CD4-positive, alpha-beta T cell treated with Interferon gamma for 1 hour (primary cell): ENCODE measurements at places on chromosomes 1 and 21.

GRCh38 chr1:33005838-33006421, 30.8 kb downstream of the AK2 start:
- no peak for DNase-seq

GRCh38 chr1:17359031-17359430, 13.0 kb upstream of the PADI6 start:
- DNase-seq = no peak

- no peak for DNase-seq
Measured at GRCh38 chr1:67824766-67825165, 8.5 kb downstream of the GNG12 start.

- DNase-seq = peak; percentile 76
Measured at GRCh38 chr1:198678301-198678836, 39.5 kb downstream of the PTPRC start.

DNA sequence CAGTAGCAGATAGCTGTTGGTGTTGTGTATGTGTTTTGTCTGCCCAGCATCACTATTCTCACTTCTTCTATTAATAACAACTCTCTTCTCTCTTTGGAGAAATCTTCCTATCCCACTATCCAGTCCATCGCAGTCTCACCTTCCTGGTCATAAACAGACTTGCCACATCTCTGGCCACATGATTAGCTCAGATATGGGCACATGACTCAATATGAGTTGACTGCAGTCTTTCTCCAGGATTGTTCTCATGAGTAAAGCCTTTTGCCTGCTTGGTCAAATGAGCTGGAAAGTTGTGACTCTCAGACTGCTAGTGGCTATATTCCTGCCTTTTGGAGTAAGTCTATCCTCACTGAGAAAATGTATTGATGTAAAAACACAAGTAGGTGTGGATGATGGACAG, 32.9 kb upstream of the TADA1 start:
- no peak for DNase-seq

GRCh38 chr1:204407295-204407971, 4.2 kb downstream of the PPP1R15B start:
- DNase-seq = no peak

DNA sequence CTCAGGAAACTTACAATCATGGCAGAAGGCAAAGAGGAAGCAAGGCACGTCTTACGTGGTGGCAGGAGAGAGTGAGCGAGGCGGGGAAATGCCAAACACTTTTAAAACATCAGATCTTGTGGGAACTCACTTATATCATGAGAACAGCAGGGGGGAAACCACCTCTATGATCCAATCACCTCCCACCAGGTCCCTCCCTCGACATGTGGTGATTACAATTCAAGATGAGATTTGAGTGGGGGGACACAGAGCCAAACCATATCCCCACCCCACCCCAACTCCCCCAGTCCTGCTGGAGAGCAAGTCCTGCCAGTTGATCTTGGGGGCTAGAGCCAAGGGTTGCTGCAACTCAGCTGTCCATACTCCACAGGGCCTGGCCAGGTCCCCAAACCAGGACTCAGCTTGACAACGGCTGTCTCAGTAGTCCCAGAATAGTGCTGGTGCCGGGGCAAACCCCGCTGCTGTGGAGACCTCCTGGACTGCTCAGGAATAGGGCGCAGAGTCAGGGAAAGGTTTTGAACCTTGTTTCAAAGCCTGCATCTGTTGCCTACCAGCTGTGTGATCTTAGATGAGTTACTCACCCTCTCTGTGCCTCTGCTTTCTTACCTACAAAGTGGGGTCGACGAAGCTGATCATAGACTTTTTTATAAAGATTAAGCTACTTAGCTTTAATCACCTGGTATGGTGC, 79.5 kb downstream of the STUM start:
- DNase-seq = no peak

DNA sequence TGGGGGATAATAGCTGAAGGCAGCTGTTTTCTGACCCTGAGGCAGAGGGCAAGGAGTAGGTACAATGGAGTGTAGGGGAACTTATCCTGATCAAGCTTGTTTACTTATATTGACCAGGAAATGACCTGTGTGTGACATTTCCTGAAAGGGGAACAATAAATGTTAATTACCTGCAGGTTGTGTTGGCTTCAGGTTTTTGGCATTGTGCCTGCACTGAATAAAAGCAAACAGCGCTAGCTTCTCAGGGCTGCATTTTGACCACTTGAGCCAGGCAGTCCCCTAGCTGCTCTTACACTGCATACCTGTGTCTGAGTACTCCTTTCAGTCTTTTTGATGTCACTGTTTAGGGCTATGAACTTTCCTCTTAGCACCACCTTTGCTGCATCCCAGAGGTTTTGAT, 40.6 kb downstream of the DRAM2 start:
- DNase-seq = no peak

- DNase-seq = no peak
Measured at GRCh38 chr1:209454340-209454994, 129.0 kb upstream of the CAMK1G start.

- no peak for DNase-seq
Measured at GRCh38 chr1:235068158-235069121, 60.2 kb downstream of the TOMM20 start.

DNA sequence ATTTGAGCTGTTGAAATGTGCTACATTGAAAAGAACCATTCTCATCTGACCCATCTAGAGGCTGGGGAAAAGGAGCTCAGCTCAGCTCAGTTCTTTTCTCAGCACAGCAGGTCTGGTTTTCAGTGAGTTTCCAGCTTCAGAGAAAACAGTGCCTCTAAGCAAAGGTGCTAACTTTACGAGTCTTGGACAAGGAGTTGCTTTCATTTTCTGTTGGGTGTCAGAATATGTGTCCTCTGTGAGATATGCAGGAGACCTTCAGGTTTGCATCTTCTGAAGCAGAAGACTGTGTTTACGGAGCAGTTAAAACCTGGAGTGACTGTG, 321.3 kb upstream of the USP24 start:
- DNase-seq = no peak

DNA sequence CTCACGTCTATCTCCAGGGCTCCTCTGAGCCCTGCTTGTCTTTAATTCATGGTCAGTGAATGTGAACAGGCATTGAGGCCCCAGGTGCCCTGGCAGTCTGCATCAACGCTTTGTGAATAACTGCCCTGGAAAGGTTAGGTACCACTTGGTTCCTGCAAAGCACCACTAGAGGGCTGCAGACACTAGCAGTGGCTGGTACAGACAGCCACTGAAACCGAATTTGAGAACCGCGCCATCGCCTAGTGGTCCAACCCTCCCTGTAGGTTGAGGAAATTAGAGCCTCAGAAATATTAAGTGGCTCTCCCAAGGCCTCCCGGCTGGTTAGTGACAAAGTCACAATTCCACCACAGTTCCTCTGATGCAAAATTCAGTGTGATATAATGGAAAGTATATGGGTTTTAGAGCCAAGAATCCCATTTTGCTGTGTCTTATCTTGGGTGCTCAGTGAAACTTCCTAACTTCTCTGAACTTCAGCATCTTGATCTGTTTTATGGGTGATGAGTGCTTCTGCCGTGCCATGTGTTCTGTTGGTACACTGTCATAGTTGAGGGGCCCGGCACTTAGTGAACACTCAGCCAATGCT, 46.2 kb upstream of the BCL9 start:
- peak; percentile 64 for DNase-seq

- DNase-seq = no peak
Measured at GRCh38 chr1:61102041-61102440, 19.7 kb downstream of the NFIA start.

- DNase-seq = no peak
Measured at GRCh38 chr1:89088572-89088971, 23.6 kb upstream of the GBP1 start.

DNA sequence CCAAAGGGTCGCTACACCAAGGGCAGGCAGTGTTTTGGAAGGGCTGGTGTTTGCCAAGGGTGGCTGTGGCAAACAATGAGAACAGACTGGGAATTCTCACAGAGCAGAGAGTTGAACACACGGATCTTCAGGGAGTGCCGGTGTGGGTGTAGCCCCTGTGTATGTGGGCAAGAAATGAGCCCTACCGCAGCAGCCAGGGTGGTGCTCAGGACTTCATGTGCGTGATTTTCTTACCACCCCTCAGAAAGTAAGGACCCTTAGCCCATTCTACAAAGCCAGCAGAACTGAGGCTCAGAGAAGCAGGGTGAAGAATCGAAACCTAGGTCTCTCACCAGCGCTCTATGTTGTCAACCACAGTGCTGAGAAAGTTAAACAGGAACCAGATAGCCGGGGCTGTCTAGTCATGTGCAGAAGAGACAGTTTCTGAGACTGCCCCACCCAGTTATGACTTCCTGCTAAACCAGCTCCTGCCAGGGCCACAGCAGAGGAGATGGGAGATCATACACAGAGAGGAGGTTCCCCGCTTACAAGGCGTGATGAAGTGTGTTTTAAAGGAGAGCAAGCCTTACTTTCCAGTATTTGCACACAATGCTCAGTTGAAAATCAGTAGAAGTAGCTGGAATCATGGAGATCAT, 21.9 kb upstream of the MORC3 start:
- DNase-seq = peak; percentile 85

DNA sequence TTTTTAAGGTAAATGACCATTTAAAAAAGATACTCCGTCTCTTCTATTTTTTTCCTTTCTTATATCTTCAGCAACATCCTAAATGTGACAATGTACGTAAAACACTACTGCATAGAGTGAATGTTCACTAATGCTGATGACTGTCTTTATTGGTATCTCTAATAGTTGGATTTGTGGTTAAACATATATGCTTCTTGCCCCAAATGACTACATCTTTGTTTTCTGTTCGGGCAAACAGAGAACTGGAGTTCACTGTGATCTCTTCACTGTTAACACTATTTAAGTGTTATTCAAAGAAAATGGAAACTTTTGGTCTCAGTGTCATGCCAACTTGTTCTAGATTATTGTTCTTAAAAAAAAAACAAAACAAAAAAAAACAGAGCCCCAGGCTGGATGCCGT, 109.4 kb downstream of the KIF26B start:
- DNase-seq = no peak

- DNase-seq = no peak
Measured at GRCh38 chr1:187074445-187075048, 245.8 kb downstream of the PLA2G4A start.

DNA sequence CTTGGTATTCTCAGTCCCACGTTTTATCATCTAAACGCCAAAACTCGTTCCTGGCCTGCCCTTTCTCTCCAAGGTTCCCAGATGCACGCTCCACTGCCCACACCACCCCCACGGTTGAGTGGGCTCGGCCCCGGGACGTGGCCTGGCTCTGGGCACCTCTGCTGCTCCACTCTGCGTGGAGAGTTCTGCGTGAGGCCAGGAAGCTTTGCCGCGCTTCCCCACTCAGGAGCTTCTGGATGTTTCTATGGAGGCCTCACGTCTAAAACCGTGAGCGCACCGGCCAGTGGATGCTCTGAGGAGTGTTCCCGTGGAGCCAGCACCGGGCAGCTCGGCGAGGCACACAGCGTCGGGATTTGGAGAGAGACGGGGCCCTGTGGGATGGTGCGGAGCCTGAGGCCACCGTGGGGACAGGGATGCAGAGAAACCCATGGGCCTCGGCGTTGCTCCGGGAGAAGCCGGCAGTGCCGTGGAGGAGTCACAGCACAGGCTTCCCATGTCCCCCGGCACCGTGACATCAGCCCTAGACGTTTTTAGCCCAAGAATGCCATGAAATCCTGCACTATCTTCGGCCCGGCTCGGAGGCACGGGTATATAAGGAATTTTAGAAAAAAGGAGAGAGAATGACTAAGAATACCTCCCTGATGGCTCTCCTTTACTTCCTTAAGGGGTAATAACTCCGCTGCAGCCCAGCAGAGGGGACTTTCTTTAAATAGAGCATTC, 125.9 kb downstream of the PRDM16 start:
- no peak for DNase-seq

DNA sequence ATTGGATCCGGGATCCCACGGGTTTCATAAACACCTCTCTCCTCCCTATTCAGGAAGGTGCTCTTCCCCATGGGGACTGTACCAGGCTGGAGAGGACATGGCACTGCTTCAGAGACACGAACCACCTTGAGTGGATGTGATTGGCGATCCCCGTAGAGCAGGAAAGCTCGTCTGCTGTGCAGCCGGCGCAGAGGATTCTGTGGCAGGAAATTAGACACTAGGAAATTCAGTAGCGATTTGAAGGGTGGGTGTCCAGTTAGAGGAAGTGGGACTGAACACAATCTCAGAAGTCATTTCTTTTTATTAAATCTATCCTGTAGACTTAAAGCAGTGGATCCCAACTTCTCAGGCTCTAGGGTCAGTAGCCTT, 767 bp downstream of the PDIK1L start:
- DNase-seq = no peak

DNA sequence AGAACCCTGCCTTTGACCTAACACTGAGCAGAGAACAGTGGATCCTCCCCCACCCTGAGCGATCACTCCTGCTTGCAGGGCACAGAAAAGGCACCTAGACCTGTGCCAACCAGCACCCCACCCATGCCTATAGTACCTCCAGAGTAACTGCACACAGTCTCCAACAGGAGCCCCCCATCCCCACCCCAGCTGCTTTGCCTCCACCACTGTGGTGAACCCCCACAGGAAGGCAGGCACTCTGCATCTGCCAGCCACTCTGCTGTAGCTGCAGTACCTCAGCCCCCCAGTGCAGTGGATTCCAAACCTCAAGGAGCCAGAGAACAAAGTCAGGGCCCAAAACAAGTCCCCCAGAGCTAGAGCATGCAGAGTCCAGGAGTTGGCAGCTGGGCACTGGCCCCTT, 10.7 kb downstream of the SPATC1L start:
- DNase-seq = no peak

DNA sequence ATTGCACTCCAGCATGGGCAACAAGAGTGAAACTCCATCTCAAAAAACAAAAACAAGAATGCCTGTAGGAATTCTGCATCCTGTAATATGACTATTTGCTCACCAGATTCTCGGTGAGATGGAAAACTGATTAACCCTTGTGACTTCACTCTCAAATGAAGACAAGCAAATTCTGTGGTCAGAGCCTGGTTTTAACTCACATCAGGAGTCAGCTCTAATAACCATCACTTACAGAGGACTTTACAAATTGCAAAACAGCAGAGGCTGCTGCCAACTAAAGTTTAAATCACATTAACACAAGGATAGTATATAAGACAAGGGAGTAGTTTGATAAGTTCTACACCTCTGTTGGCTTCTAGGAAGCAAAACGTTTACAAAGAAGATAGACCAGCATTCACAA, 35.7 kb upstream of the FAM163A start:
- no peak for DNase-seq

- DNase-seq = no peak
Measured at GRCh38 chr1:202010180-202011015, at the start of gene ELF3. ELF3 (plus strand) TSS chr1:202010587; CDS start chr1:202011137, 550 bp downstream.
